ENCODE measurements at places on chromosomes 7 and 10.

DNA sequence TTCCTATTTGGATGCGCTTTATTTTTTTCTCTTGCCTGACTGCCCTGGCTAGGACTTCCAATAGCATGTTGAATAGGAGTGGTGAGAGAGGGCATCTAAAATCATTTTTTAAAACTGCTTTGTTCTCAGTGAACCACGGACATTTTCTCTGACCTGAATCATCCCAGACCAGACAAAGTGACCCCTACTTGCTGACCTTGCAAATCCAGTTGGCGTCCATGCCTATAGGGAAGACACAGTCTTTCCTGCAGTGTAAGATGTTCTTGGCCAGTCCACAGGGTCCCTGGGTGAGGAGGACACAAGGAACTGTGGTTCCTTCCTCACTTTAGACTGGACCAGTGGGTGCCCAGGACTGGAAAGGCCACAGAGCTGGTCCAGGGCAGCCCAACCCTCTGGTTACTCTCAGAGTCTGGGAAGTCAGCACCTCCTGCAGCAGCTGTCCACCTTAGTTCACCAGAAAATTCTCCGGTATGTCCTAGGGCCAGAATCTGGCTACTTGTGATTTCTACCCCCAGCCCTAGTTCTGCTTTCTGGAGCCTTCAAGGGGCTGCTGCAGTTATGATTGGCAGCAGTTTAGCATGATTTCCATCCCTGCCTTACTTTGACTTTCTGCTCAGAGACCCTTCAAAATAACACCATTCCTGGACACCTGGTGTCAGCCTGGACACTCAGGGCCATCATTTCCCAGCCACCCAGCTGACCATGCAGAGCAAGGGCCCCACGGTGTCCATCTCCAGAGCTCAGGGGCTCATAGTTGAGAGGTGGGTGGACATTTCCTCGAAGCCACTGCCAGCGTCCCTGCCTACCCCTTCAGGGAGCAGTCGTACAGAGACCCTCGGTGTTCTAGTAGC lies 19.3 kb downstream of the VIPR2 start:
- DNase-seq = no peak

- no peak for DNase-seq
Observed at GRCh38 chr7:92691578-92691977, 101.4 kb upstream of the FAM133B start.

DNA sequence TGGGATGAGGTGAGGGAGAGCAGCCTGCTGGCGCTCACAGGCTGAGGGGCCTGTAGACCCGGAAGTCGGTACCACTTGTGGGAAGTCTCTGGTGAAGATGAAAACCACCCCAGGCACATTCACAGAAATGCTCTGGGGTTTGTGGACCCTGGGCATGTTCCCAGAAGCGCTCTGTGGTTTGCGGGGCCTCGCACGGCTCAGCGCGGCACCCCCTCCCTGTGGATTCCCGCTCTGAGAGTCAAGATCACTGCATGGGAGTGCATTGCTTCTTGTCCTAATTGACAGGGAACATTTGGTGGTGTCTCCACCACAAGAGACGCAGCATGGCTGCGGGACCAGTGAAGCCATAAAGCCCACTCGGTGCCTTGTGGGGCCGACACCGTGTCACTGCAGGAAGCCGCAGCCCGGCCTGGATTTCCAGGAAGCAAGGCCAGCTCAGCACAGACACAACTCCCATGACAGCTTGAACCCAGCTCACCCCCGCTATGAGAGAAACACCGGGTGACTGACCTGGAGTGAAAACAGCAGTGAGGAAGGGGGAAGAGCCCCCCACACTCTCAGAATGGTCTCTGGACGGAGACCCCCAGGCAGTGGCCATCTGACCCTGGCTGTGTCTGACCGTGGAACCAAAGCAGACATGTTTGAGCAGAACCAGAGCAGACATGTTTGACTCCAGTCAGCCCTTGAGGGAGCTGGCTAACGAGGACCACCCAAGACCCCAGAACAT lies 157.2 kb downstream of the PTPRN2 start:
- DNase-seq = no peak

DNA sequence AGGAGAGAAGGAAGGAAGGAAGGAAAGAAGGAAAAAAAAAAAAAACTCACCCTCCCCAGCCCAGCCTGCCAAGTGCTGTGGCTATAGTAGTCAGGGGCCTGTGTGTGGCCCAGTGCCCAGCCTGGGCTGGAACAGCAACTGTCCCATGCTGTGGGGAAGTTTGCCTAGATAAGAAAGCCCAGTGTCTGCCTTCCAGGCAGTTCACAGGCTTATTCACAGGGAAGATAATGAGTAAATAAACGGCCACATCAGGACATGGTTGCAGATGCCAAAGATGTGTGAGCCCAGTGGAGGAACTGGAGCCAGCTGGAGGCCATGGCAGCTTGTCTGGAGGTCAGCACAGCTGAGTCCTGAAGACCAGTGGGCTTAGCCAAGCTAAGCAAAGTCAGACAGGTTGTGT lies 132.4 kb upstream of the FOXK1 start:
- DNase-seq = no peak

DNA sequence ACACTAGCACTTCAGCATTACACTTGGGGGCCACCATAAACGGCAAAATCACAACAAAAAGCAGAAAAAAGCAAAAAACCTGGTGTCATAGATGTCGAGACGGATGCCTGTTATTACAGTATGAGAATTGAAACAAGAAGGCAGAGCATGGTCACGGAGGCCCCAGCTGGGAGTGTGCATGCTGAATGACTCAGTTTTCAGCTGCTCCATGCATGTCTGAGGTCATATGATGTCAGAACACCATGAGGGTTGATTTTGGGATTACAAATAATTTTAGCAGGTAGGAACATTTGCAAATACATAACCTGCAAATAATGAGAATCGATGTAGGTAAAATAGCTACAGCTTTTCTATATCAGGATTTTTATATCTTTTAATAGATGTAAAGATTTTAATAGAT lies 19.1 kb downstream of the ZMYND11 start:
- DNase-seq = no peak

DNA sequence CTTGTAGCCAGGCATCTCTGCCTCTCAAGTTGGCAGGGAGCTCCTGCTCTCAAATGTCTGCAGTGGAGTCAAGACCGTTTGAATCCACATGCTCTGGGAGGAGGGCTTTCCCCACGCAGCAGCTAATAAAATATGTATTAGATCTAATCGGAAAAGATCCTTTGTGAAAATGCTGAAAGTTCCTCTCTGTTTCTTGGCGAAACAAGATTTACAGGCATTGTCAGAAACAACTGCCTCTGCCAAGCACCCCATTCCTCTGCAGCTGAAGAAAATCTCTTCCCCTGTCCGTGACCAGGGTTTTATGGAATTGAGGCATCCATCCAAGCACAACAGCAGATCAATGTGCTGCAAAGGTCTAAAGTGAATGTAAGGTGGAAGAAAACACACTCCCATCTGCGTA lies 165.8 kb downstream of the TCERG1L start:
- no peak for DNase-seq

DNA sequence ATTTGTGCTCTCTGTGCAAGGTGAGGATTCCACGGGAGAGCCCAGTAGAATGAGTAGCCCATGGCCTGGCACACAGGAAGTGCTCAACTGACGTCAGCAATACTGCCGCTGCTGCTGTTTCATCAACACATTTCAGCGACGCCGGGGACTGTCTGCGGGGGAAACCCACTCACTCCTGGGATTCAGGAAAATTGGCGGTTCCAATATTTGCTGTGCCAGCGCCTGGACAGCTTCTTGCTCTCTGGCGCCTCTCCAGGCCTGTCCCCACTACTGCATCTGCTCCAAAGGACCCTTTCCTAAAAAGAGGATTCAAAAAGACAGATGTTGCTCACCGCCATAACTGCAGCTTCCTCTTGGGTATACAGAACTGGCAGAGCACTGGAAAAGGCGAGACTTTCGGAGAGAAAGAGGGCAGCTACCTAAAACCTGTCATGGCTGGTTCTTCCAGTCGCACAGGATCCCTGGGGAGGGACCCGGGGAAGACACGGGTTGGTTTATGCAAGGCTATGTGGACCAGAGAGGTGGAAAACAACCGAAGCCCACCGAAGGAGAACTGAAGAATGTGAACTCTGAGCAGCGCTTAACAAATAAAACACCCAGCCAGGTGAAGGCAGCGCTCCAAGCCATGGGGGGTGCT lies 39.7 kb upstream of the ENO4 start:
- DNase-seq = no peak

DNA sequence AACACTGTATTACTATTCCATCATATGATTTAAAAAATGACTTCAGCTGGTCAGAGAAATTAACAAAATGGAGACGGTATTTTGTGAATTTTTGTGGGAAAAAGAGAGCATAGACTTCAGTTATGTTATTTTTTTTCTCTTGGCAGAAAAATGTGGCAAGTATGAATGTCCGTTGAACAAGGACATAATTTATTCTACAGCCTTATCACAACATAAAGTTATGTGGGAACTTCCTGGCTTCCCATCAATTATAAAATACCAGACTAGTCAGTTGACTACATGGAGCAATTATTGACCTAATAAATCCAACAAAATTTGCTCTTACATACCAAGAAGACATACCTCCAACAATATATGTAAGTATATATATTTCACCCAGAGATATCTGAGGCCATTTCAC lies 88.6 kb upstream of the PPP1R3A start:
- no peak for DNase-seq

GRCh38 chr10:80196270-80196949 lies 8.9 kb downstream of the ANXA11 start:
- DNase-seq = peak; percentile 60

- DNase-seq = no peak
Observed at GRCh38 chr7:112288301-112288700, 81.8 kb downstream of the ZNF277 start.

GRCh38 chr7:85095366-85095765 lies 91.5 kb downstream of the SEMA3D start:
- DNase-seq = no peak

DNA sequence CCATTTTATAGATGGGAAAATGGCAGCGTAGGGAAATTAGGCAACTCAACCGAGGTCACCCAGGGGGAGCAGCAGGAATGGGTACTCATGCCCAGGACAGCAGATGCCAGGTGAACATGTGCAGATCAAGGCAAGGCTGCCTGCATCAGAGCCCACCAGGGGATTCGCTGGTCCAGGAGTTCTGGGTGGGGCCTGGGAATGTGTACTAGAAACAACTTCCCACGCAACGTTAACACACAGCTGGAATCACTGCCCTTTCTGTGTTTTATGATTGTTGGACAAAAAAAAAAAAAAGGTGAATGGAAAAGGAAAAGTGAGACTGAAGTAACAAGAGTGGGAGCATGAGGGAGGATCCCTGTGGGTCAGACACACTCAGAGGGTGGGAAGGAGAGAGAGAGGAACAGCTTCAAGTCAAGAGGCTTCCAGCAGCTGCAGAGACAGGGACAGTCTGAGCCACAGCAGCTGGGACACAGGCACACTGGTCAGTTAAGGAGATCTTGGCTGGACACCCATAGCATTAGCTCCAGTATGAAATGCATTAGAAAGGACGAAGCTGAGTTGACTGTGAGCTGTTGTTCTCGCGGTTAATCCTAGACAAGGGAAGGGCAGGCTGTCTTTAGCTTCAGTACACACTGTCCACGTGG lies 187.9 kb upstream of the INHBA start:
- DNase-seq = no peak
